OCI-LY7 (cell line): ENCODE measurements at places on chromosomes 1 and 21. TPM values are rescaled to one million over a fixed set of nuclear protein-coding genes. Genes with fewer than 3 reads are reported as not detected.

Gene FMN2
- total RNA-seq = not detected in 2 replicates

Gene KCNJ9
- not detected in 2 replicates for total RNA-seq

Gene FAM110D
- 0.11 TPM in 1 of 2 replicates, not detected in the other for total RNA-seq

- DNase-seq = peak; percentile 31
Measured at GRCh38 chr1:3795453-3796214, 664 bp downstream of the LRRC47 start.

- DNase-seq = no peak
Measured at GRCh38 chr1:94526152-94526980, 15.2 kb downstream of the F3 start.

DNA sequence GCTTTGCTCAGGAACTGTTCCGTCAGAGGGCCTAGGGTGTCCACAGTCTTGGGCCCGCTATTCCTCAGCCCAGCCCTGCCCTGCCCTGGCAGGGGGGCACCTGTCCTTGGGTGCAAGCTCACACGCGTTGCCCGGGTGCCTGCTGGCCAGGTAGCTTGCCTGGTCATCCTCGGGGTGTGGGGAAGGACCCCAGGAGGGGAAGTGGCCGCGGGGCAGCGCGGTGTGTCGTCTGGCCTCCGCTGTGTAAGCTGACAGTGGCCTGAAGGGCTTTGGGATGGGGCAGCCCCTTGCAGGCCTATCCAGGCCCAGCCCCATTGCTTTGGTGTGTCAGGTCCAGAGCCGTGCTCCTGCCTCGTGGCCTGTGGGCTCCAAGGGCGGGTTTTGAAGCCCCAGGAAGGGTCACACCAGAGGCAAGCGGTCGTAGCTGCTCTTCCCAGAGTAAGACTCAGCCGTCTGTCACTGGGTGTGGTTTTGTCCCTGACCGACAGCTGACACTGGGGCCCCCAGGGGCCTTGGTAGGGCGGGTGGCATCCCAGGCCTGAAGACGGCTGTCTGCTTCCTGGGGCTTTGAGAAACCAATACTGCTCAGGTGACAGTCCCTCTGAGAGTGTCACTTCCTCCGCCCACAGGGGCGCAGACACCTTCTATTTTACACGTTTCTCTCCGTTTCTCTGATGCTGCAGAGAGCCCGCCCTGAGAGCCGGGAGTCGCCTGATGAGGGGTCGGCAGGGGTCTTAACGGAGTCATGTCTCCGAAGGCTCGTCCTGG, 72.1 kb downstream of the SKI start:
- peak; percentile 84 for DNase-seq
